Ovary (tissue), 10 donors: ENCODE measurements at places on chromosomes 3 and 15. TPM values are rescaled to one million over a fixed set of nuclear protein-coding genes. Genes with fewer than 3 reads are reported as not detected.

CNBP gene
- total RNA-seq, result 383 TPM

GRCh38 chr15:91593653-91594052 is 259.9 kb upstream of the SLCO3A1 start:
- no peak overlapping the region for H3K4me3 ChIP-seq
- no peaks in the 10 kb centered on the region for H3K27me3 ChIP-seq
- no peak overlapping the region for H3K27ac ChIP-seq

DNA sequence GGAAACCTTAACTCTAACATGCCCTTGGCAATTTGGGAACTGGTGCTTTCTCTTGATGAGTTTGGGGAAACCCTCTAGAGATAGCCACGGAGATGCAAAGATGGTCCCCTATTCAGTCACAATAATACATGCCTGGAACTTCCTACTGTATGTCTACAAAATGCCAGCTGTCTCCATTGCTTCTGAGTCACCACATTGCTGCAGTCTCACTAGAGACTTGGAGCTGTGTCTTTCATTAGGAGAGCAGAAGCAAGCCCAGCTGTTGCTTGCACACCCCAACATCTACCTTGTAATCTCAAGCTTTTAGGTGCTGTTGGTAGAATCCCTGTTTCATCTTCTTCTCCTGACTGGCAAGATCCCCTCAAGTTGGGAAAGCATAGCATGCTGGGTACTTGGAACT is 261.0 kb downstream of the ADAMTSL3 start:
- H3K4me3 ChIP-seq, result no peak overlapping the region
- no peaks in the 10 kb centered on the region for H3K36me3 ChIP-seq
- no peak for DNase-seq
- no peaks in the 10 kb centered on the region for H3K27me3 ChIP-seq
- H3K4me1 ChIP-seq, result no peaks in the 10 kb centered on the region

GRCh38 chr15:28955993-28956421 is 70.2 kb downstream of the APBA2 start:
- no peaks in the 10 kb centered on the region for H3K36me3 ChIP-seq
- H3K4me1 ChIP-seq, result no peaks in the 10 kb centered on the region
- DNase-seq, result no peak
- no peak overlapping the region for H3K27ac ChIP-seq
- H3K27me3 ChIP-seq, result no peaks in the 10 kb centered on the region

OXSR1 gene
- 28.4 TPM for total RNA-seq
